Stimulated activated CD8-positive, alpha-beta memory T cell treated with anti-CD3 and anti-CD28 coated beads, Interleukin-4, amount 100 ng/mL, for 48 hours (primary cell): ENCODE measurements at places on chromosomes 11 and 22.

- DNase-seq = no peak
Measured at GRCh38 chr22:35457729-35458546, 58.0 kb downstream of the MCM5 start.

- DNase-seq = no peak
Measured at GRCh38 chr11:133136376-133136775, 395.9 kb downstream of the OPCML start.

GRCh38 chr11:55357560-55358184 is 10.1 kb upstream of the OR4A15 start:
- DNase-seq = no peak

DNA sequence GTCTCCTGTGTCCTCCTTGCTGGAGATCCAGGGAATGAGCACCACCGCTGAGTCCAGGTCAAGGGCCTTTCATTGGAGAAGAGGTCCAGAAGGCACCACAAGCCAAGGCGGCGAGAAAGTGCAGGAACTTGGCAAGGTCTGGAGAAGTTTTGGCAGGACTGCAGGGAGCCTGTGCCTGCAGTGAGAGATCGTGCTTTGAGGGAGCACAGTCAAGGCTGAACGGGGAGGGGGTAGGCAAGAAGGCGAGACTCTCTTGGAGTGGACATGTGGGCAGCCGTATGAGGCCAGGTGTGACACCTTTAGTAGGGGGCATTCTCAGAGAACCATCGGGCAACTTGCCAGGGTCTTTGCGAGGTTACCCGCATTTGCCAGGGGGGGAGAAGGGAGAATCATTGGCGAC is 30.5 kb downstream of the LRRC10B start:
- DNase-seq = no peak

DNA sequence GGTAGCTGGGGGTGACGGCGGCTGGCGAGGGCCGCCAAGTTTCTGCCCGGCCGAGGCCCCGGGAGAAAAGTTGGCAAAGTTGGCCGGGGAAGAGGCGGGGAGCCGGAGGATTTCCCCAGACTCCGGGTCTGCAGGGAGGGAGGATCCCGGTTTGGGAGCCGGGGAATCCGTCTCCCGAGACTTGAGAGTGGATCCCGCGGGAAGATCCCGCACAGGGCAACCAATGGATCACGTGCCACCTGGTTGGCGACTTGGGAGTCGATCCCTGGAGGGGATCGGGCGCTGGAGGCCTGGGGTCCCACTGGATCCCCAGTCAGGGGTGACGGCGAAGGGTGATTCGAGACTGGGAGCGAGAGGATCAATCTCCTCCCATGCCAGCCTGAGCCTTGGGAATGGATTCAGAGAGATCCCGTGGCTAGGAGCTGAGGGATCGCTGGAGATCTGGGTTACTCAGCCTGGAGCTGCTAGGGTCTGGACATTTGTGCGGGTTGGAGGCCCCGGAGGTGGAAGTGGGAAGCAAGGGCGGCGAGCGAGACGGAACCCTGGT is 394 bp downstream of the KIAA1671 start:
- peak; percentile 28 for DNase-seq

DNA sequence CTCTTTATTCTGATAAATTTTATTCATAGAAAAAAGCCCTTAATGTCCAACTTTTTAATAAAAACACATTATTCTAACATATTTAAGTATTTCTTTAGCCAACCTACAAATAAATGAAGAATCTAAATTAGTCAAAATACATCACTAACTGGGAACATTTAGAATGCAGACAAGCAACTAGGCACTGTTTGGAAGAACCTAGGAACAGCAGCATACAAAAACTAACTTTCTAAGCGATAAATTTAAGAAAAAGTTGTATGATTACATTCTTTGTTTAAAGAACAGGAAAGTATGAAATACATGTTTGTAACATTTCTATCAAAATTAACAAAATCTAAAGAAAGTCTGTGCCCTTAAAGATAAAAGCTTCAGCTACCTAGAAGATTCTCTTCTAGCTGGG is 35.3 kb downstream of the PI4KA start:
- DNase-seq = no peak

GRCh38 chr11:99200720-99201119 is 180.0 kb downstream of the CNTN5 start:
- DNase-seq = no peak

DNA sequence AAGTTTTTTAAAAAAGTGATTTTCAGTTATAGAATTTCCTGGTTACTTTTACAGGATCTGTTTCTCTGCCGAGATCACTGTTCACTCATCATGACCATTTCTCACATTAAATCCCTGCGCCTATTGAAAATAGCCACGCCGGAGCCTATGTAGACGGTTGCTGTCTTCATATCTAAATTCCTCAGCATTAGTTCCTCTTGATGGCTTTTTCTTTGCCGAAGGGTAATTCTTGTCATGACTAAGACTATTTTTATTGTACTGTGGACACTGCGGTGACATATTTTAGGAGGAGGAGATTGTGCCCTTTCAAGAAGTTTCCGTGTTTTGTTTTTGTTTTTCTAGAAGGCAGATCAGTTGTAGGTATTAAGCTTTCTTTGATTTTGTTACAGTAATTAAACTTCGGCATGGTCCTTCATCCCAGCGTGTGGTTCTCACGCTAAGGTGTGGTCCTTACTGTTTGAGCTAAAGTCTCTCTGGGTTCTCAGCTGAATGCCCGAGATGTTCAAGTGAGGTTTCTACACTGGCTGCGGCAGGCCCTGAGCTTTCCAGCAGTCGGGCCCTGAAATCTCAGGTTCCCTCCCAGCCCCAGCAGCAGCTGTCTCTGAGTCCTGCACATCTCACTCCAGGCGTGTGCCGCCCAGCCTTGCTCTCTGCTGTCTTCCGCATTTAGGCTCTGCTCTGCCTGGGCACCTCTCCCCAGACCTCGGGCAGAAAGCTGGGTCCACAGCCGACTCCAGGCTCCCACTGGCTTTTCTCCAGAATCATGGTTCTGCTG is 1110.5 kb downstream of the TBC1D22A start:
- no peak for DNase-seq

- DNase-seq = no peak
Measured at GRCh38 chr22:29824677-29825076, 13.4 kb downstream of the ASCC2 start.

DNA sequence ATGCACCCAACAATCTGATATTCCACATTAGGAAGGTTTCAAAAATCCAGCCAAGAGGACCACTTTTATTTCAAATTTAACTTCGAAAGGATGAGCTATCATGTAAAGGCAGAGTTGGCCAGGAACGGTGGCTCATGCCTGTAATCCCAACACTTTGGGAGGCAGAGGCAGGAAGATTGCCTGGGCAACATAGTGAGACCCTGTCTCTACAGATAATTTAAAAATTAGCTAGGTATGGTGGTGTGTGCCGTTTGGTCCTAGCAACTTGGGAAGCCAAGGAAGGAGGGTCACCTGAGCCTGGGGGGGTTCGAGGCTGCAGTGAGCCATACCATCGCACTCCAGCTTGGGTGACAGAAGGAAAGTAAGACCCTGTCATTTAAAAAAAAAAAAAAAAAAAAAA is 96.7 kb downstream of the CADM1 start:
- DNase-seq = no peak

- no peak for DNase-seq
Measured at GRCh38 chr11:56783448-56784041, 35.0 kb upstream of the OR9G4 start.

DNA sequence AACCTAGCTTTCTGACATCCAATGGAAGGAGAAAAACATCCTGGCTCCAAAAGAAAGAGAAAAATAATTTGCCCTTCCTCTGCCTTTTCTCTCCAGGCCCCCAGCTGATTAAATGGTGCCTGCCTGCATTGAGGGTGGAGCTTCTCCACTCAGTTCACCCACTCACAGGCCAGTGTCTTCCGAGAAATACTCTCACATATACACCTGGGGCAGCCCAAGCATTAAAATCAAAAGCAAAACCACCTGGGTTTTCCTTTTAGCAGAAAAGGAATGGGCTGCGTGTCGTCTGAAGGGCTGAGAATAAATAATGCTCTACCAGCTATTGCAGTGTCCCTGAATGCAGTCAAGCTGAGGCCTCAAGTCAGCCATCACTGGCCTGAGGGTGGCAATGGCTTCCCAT is 1143.8 kb upstream of the TENM4 start:
- DNase-seq = no peak

GRCh38 chr11:126034039-126034932 is 28.4 kb downstream of the CDON start:
- DNase-seq = no peak

DNA sequence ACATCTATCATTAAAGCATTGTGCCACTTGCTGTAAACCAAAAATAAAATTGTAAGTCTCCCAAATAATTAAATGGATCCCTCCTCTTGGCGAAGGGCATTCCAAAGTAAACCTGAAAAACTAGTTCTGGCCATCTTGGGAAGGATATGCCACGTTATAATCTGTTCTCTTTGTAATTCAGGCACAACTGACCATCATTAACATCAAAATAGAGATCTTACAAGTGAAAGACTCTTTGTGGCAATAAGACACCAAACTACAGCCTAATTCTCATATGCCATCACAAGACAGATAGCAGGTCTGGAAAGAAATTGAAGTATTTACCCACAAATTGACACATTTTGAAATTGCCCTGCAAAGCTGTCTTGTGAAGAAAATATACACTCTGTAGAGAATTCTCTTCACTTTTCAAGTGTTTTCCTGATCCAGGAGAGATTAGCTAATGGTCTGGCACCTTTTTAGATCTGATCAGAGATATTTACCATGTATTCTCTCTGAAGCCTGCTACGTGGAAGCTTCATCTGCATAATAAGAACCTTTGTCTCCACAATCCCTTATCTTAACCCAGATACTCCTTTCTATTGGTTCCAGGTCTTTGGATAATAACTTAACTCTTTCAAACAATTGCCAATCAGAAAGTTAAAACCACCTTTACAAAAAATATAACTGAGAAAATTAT is 630.4 kb upstream of the CCDC179 start:
- DNase-seq = no peak

GRCh38 chr11:11420191-11420898 is 67.3 kb upstream of the CSNK2A3 start:
- no peak for DNase-seq

DNA sequence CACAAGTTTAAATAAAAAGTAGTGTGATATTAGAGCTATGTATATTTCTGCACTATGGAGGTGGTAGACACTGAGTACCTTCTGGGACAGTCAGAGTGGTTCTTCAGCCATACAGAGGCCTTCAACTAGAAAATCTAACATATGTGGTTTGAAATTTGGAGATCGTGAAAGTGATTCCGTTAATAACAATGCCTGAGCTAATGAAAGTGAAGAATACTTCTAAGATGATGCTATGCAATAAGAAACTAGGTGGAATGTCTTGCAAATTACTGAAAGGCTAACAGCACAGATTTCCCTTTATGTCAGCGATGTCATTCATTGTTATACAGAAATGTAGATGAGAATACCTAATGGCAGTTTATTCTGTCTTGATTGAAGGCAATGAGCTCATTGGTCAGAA is 1984.7 kb upstream of the RAG2 start:
- DNase-seq = no peak

- DNase-seq = no peak
Measured at GRCh38 chr11:69956669-69957190, 121.4 kb upstream of the ANO1 start.

GRCh38 chr11:76684516-76684915 is 14.0 kb upstream of the LRRC32 start:
- no peak for DNase-seq

GRCh38 chr11:83002053-83002452 is 69.6 kb downstream of the RAB30 start:
- peak; percentile 54 for DNase-seq

DNA sequence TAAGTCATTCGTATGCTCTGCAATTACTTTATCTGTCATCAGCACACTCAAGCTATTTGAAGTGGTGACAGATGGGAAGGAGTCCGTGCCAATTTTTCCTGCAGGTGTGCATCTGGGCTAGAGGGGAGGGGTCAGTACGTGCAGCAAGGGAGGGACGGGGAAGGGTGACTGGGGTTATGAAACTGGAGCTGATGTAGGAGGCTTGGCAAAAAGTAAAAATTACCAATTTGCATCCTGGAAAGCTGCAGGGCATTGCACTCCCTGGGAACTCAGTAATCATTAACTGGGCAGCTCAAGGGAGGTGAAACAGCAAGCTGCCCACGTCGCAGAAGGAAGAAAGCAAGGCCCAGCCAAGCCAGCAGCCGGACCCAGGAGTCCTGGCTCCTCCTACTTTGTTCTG is 87.1 kb upstream of the TMEM45B start:
- DNase-seq = no peak

GRCh38 chr11:11864332-11864731 is 22.6 kb downstream of the USP47 start:
- no peak for DNase-seq

DNA sequence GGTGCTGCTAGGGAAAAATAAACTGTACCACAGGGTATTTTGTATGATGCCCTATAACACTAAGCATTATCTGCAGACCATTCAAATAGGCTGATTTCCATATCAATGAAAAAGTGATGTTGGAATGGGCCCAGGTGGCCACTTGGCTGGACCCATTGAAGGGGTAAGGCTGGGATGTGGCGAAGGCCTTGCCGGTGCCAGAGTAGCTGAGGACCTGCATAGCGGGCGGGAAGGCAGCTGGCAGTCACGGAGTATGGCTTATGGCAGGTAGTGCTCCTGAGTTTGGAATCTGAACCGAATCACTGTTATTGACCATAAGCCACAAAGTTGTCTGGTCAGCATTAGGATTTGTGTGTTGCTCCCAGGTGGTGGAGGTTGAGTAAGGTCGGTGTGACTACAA is 131.0 kb downstream of the MICAL2 start:
- no peak for DNase-seq

DNA sequence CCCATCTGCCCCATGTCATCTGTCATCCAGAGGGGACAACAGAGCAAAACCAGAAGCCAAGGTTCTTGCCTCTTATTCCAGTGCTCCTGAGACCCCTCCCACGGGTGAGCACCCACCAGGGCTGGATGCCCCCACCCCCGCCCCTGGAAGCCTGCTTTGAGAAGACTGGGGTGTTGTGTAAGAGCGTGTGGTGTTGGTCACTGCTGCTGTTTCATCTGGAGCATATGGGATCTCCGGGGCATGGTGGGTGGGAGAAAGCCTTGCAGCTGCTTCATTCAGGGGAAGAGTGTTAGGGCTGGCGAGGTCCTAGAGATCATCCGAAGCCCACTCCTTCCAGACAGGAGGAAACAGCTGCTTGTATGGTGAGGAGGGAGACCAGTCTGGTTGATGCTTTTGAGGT is 54.1 kb downstream of the CHRDL2 start:
- peak; percentile 11 for DNase-seq
